Esophagus squamous epithelium (tissue), 5 donors: ENCODE measurements at places on chromosomes 13 and 19.

GRCh38 chr19:317710-318508 lies 26.7 kb downstream of the MIER2 start:
- no peak for DNase-seq

- no peak for DNase-seq
Observed at GRCh38 chr19:5678071-5678718, 2.1 kb downstream of the MICOS13 start.

DNA sequence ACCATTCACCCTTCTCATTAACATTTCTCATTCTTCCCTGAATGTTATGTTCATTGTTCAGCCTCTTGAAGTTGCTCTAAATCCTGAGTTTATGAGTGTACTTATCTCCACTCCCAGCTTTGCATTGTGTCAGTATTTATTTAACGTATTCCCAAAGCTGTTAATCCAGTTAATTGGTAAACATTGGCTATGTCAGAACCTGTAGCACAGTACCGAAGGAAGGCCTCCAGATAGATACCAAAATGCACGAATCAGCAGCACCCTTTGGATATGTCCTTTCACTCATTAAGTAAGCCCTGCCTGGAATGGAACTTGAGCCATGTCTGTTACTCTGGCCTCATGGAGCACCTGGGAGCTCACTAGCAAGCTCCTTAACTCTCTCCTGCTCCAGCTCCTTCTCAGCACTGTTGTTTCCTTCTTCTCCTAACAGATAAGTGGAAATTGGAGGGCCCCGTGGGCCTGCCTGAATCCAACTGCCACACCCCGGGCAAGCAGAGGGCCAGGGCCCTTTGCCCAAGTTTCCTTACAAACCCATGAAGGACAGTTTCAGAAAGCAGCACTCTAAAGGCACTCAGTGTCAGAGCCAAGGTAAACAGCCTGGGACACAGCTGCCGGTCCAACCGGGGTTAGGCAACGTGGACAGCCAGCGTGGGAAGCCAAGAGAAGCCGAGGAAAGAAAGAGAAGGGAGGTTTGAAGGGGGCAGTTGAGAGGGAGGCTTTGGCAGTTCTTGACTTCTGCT lies 155.0 kb upstream of the SERP2 start:
- no peak for DNase-seq

- DNase-seq, result no peak
Observed at GRCh38 chr19:34345947-34346351, 19.0 kb upstream of the GPI start.

GRCh38 chr13:30963791-30964190 lies 31.3 kb downstream of the TEX26 start:
- no peak for DNase-seq

DNA sequence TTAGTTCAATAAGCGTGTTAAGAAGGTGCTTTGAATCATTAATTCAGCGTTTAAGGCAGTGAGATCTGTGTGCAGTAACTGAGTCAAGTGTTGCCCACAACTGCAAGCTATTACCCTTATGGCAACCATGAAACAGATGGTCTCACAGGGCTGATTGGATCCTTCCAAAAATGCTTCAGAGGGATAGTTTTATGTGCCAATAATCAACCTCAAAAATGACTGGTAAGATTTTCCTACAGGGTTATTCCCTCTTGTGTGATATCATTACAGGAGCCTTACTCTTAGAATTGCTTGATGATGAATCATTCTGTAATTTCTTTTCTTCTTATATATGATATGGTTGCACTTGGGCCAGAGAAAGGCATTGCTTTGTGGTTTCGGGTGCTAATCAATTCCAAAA lies 1299.2 kb upstream of the ATXN8OS start:
- no peak for DNase-seq

DNA sequence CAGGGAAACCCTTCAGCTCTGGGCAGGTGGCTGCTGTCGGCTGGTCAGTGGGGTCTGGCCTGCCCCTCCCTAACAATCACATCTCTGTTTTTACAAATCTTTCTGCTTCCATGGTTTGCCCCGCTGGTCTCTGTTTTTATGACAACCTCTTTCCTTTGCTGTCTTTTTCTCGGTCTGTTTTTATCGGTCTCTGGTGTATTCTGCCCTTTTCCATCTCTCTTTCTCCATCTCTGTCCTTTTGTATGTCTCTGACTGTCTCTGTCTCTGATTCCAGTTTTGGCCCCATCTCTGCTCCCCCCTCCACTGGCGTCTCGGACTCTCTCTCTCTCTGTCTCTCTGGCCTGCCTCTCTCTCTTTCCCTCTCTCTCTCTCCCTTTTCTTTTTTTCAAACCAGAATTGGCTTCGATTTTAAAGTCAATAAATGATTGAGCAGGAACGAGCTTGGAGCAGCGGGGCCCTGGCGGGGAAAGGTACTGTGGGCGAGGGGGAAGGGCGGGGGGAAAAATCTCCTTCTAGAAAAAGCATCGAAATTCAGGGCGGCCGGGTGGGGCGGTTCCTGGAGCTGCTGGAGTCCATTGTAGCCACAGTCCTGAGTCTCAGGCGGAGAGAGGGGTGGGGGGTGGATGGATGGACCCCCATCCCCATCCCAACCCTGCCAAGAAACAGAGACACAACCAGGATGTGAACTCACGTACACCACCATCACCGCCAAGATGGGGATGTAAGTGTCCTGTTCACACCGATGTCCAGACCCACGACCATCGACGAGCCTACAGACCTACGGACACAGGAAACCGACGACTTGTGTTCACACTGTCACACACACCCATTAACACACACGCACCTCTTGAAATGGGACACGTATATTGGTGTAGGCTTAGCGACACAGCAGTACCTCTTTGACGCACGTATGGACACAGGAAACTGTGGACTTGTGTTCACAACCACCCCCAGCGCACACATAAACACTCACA lies 3.0 kb downstream of the NFIX start:
- DNase-seq, result no peak

DNA sequence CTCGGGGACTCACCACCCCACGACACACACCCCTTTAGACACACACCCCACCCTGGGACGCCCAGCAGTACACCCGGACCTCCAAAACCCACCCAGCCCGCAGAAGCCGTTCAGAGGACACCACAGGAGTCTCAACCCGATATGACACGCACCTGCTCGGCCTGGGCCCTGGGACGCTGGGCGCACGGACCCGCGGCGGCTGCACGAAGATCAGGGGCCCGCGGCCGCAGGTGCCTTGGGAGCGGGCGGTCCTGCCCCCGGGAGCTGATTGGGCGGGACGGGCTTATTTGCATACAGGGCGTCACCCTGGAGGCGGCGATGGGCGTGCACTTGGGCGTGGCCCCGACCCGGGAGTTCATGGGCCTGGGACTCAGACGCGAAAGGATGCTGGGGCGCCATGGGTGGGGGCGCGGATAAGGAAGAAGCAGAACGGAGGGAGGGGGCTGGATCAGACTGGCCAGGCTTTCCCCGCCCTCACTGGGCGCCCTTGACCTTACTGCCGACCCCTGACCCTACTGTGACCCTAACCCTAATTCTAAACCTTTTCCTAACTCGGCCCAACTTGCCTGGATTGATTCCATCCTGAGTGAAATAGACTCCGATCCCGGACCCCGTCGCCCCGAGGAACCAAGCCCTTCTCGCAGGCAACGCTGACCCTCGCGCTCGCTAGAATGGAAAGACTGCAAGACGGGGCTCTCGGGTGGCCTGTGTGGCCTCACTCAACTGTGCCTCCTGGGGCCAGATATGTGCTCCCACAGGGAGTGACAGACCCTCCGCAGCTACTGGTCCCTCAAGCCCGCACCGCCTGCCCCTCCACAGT lies at the start of gene MEF2B:
MEF2B (minus strand) TSS at position 211 of the 820 bp plus-strand sequence. CDS start 19,528 bp downstream, outside the sequence.
- DNase-seq, result peak; percentile 45

- no peak for DNase-seq
Observed at GRCh38 chr13:78393286-78394142, 209.8 kb downstream of the POU4F1 start.

GRCh38 chr13:102286326-102286725 lies 115.5 kb downstream of the FGF14 start:
- no peak for DNase-seq

GRCh38 chr13:35343417-35343816 lies 133.1 kb downstream of the MAB21L1 start:
- no peak for DNase-seq

DNA sequence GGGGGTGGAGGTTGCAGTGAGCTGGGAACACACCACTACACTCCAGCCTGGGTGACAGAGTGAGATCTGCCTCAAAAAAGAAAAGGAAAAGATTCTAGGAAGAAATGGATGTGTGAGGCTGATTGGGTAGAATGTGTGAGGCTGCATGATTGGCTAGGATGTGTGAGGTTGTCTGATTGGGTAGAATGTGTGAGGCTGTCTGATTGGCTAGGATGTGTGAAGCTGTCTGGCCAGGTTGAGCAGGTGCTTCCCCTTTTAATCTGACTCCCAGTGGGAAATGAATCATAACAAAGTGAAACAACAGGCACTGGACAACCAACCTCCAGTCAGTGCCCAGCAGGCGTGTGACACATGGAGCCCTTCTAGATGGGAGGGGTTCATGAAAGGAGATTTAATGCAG lies 14.7 kb downstream of the C13orf46 start:
- DNase-seq, result no peak

GRCh38 chr13:35198613-35199200 lies 256.6 kb downstream of the NBEA start:
- no peak for DNase-seq

DNA sequence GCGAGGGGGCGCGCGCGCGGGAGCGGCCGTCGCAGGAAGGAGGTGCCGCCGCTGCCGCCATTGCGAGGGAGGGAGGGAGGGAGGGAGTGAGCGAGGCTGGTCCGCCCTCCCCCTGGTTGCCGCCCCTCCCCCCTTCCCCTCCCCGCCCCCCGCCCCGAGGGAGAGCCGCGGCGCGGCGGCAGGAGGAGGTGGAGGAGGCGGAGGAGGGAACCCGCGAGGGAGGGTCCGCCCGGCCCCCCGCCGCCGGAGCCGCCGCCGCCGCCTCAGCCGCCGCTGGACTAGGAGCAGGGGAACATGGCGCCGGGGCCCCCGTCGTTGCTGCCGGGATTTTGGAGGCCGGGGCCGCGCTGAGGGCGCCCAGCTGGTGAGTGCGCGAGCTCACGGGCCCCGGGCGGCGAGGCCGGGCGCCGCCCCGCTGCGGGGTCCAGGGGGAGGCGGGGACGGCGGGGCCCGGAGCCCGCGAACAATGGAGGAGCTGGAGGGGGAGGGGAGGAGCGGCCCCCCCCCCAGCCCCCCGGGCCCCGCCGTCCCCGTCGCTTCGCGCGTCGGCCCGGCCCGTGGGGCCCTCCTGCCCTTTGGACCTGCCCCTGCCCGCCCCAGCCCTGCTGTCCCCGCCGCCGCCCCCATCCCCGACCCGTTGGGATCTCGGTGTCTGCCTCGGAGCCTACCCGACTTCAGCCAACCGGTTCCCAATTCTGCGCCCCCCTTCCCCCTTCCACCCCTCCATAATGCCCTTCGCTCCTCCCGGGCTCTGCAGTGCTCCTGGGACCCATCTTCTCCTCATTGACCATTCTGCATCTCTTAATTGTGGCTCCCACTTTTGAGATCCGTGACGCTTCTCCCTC lies at the start of gene ARHGAP35:
ARHGAP35 (plus strand) TSS at position 152 of the 845 bp plus-strand sequence. CDS start 57,679 bp downstream, outside the sequence.
- DNase-seq, result no peak

GRCh38 chr13:35886332-35887114 lies 244.7 kb downstream of the DCLK1 start:
- no peak for DNase-seq

DNA sequence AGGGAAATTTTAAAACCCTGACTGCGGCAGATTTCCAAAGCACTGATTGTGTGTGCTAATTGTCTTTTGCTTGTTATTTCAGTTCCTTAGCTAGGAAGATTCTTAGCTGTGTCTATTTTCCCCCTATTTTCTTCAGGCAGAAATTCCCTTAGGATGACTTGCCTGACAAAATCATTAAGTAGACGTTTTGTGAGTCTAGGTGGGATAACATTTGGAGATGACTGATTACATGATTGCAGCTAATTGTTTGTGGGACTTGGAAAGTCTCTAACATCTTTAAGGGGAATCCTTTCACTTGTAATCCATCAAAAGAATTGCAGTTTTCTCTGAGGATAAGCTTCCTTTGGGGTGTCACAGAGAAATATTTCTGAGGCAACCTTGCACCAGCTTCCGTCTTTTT lies 228.0 kb downstream of the OXGR1 start:
- DNase-seq, result no peak

- DNase-seq, result no peak
Observed at GRCh38 chr13:71325556-71325955, 541.4 kb downstream of the DACH1 start.

- no peak for DNase-seq
Observed at GRCh38 chr13:72384879-72385278, 342.6 kb downstream of the MZT1 start.

DNA sequence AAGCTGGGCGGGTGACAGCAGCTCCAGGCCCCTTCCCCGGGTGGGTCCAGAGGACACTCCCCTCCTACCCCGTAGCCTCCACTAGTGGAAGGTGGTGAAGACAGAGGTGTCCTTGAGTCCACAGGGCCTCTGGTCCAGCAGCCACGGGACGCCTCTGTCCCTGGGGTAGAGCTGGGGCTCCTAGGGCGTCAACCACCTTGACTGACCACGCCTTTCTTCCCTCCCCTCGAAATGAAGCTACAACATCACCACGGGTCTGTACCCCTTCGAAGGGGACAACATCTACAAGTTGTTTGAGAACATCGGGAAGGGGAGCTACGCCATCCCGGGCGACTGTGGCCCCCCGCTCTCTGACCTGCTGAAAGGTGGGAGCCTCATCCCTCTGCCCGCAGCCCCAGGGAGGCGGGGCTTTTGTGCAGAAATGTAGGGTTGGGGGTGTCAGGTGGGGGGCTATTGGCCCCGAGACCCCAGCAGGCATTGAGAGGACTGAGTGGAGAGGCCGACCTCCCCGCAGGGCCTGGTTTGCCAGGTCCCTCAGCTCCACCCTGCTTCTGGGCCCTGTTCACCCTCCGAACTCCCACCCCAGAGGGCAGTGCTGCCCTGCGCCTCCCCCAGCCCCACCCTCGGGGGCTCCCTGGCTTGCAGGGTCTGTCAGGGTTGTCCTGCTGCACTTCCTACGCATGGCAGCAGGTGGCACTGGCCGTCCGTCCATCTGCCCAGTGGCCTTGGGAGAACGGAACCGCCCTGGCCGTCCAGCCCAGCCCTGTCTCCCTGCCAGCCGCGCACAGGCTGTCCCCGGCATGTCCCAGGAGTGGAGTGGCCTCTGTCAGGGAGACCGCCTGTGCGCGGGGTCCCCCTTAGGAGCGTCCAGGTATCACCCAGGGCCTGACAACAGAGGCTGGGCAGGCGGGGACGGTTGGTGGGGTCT lies 15.7 kb downstream of the STK11 start:
- no peak for DNase-seq

- no peak for DNase-seq
Observed at GRCh38 chr13:110340812-110341444, 33.8 kb downstream of the COL4A2 start.

- DNase-seq, result no peak
Observed at GRCh38 chr19:42201489-42202289, 15.8 kb downstream of the DEDD2 start.

GRCh38 chr13:33014291-33014690 lies 1.9 kb upstream of the KL start:
- DNase-seq, result no peak
